ENCODE measurements at places on chromosomes 7 and 10.

DNA sequence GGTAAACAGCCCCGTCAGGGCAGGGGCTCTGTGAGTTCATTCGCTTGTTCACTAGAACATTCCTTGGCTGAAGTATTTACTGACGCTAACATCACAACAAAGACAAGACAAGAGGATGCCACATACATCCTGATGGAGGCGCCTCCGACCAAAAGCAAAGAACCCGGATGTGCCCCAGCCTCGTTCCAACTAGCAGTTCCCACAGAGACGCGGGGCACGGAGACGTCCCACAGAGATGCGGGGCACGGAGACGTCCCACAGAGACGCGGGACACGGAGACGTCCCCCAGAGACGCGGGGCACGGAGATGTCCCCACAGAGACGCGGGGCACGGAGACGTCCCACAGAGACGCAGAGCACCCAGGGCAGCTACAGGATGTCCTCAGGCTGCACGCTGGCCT lies 35.4 kb upstream of the CFAP46 start:
- no peak overlapping the region for H3K4me3 ChIP-seq
- DNase-seq = no peak
- peaks cover 63% of the 10 kb centered on the region for H3K27me3 ChIP-seq
- H3K36me3 ChIP-seq = no peaks in the 10 kb centered on the region
- H3K27ac ChIP-seq = no peak overlapping the region

- peak overlapping the region; percentile 32 for H3K4me3 ChIP-seq
- H3K27me3 ChIP-seq = no peaks in the 10 kb centered on the region
- peaks cover 19% of the 10 kb centered on the region for H3K4me1 ChIP-seq
- H3K27ac ChIP-seq = peak overlapping the region; percentile 89
- no peaks in the 10 kb centered on the region for H3K36me3 ChIP-seq
These were observed 65.3 kb downstream of the TET1 start for GRCh38 chr10:68625316-68625921.

DNA sequence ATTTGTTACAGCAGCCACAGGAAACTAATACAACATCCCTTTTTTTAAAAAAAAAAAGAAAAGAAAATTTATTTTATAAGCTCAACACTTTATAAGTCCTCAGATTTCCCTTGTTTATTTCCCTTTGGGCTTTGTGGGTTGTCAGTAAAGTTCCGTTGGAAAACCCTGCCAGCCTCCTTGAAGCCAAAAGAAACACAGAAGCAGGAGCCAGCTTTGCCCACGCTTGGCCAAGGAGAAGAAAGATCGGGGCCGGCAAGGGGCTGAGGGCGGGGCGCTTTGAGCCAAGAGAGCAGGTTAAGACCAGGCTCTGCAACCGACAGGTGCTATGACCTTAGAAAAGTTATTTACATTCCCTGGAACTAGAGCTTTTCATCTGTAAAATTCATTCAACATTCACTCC lies 72.7 kb downstream of the RGS10 start:
- no peaks in the 10 kb centered on the region for H3K27me3 ChIP-seq
- DNase-seq = no peak
- H3K4me3 ChIP-seq = no peak overlapping the region
- H3K36me3 ChIP-seq = no peaks in the 10 kb centered on the region
- H3K4me1 ChIP-seq = no peaks in the 10 kb centered on the region

DNA sequence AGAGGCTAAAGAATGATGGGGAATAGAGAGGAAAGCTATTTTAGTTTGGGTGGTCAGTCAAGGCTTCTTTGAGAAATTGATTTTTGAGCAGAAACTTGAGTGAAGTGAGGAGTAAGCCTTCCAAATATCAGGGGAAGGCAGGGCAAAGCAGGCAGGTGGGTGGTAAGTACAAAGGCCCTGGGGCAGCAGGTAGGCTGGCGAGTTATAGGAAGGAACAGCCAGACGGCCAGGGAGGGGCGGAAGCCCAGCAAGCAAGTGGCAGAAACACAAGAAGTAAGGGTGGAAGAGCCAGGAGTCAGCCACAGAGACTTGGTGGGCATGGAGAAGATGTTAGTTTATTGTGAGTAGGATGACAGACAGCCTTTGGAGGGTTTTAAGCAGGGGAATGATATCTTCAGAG lies 34.9 kb downstream of the VWA2 start:
- DNase-seq = no peak
- no peaks in the 10 kb centered on the region for H3K4me1 ChIP-seq
- H3K4me3 ChIP-seq = no peak overlapping the region
- H3K27me3 ChIP-seq = no peaks in the 10 kb centered on the region
- no peaks in the 10 kb centered on the region for H3K36me3 ChIP-seq

DNA sequence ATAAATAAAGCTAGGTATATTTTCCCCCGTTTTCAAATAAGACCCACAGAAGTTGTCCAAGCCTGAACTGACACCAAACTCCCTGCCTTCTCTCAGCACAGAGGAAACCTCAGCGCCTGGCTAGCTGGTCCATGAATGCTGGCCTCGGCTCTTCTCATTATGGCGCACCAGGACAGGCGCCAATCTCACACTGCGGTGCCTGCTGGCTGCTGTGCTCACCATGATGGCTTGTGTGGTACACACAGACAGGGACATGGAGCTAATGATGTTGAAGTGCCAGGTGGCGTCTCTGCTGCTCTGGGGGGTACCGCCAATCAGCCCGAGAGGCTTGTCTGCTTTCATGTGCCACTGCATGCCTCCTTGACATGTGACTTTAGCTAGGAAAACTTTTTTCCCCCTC lies 43.2 kb upstream of the USP6NL start:
- DNase-seq = no peak
- H3K27me3 ChIP-seq = no peaks in the 10 kb centered on the region
- H3K27ac ChIP-seq = no peak overlapping the region
- H3K4me3 ChIP-seq = no peak overlapping the region

DNA sequence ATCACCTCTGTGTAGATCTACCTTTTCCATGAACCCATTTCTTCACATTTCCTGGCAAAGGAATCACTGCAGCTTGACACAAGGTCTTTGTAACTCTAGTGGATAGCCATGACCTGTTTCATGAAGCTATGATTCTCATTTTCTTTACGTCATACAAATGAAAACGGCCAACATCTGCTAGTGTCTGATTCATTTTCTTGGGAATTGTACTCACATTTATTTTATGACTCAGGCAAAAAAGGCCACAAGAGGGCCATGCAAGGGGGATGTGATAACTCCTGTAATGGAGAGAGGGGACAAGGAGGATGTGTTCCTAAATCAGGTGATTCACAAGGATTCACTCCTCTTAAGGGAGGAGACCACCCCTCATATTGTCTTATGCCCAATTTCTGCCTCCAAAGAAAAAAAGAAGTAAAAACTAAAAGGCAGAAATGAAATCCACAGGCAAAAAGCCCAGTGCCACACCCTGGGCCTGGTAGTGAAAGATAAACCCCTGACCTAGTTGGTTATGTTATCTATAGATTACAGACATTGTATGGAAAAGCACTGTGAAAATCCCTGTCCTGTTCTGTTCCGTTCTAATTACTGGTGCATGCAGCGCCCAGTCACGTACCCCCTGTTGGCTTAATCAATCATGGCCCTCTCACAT lies 249.9 kb downstream of the IPMK start:
- H3K27me3 ChIP-seq = no peaks in the 10 kb centered on the region
- no peak for DNase-seq
- no peaks in the 10 kb centered on the region for H3K36me3 ChIP-seq
- H3K27ac ChIP-seq = no peak overlapping the region
- no peaks in the 10 kb centered on the region for H3K4me1 ChIP-seq

DNA sequence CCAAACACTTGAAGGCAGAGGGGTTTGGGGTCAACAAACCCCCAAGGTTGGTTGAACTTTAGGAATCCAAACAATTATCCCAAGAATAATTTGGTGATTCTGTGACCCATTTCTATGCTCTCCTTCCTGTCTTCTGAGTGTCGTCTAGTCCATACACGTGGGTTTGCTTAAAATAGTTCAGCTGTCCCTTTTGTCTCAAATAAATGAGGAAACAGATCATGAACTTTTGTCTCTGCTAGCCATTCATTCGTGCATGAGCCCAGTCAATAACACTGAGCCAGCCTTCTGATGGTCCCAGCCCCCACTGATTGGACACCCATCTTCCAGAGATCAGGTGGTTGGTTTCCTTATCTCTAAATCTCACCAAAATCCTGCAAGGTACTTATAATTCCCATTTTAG lies 255.4 kb downstream of the PRPF18 start:
- DNase-seq = no peak
- H3K27ac ChIP-seq = no peak overlapping the region
- H3K36me3 ChIP-seq = no peaks in the 10 kb centered on the region
- no peaks in the 10 kb centered on the region for H3K27me3 ChIP-seq
- no peak overlapping the region for H3K4me3 ChIP-seq

GRCh38 chr10:117425974-117426566 lies 50.8 kb upstream of the PDZD8 start:
- H3K4me3 ChIP-seq = no peak overlapping the region
- no peak for DNase-seq
- no peaks in the 10 kb centered on the region for H3K4me1 ChIP-seq
- no peak overlapping the region for H3K27ac ChIP-seq

DNA sequence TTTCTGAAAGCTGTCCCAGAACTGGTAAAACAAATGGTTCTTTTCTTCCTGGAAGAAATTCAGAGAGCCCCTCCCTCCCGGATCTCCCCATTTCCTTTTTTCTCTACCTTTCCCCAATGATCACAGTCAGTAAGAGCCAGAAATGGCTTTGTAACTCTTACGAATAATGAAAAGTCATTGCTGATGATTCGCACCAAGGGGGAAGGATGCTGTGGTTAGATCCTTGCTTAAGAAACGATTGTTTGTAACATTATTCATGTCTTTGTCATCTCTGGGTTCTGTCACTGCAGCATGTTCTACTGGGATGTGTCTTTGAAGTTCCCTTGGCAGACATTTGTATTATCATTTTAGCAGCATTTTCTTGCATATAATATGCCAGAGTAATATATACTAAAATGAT lies 138.9 kb downstream of the CACNB2 start:
- no peak overlapping the region for H3K4me3 ChIP-seq
- no peak overlapping the region for H3K27ac ChIP-seq
- DNase-seq = no peak
- H3K4me1 ChIP-seq = no peaks in the 10 kb centered on the region
- H3K27me3 ChIP-seq = no peaks in the 10 kb centered on the region

- H3K4me3 ChIP-seq = no peak overlapping the region
- DNase-seq = no peak
- H3K4me1 ChIP-seq = no peaks in the 10 kb centered on the region
- H3K27me3 ChIP-seq = no peaks in the 10 kb centered on the region
- peaks cover 23% of the 10 kb centered on the region for H3K36me3 ChIP-seq
These were observed 8.0 kb downstream of the RBM33 start for GRCh38 chr7:155652156-155653114.

GRCh38 chr7:106354822-106355221 lies 70.0 kb upstream of the NAMPT start:
- H3K4me3 ChIP-seq = no peak overlapping the region
- no peak for DNase-seq
- no peak overlapping the region for H3K27ac ChIP-seq
- H3K36me3 ChIP-seq = no peaks in the 10 kb centered on the region

DNA sequence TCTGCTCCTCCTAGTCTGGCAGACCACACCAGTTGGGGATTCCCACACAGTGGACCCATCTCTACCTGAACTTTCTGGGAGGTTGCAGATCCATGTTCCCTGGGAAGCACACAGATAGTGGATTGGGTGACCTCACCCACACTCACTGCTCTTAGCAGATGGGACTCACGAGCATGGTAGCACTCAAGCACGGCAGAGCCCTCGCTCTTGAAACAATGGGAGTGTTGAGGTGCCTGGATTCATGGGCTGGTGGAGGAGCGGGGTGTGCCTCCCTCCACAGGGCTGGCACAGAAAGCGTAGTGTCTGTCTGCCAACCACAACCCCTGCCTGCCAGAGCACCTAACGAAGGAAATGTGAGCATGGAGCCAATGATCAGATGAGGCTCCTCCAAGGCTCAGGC lies 568.0 kb downstream of the POM121L12 start:
- H3K27me3 ChIP-seq = no peaks in the 10 kb centered on the region
- no peak overlapping the region for H3K27ac ChIP-seq
- peaks cover 27% of the 10 kb centered on the region for H3K4me1 ChIP-seq

DNA sequence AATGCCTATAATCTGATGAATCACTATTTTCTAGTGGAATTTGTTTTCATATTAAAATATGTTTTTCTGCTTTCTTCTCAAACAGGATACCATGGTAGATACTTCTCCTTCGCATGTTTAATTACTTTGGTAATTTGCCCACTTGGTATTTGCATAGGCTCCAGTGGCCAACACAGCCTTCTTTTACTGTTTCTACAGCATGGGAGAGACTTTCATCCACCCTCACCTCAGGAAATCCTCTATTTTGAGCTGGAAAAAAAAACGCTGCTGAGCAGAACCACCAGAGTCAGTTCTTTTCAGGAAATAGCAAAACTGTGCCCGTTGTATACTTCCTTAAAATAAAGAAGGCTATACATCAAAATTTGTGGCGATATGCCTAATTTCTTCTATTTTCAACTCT lies 213.3 kb downstream of the MDFIC start:
- H3K36me3 ChIP-seq = no peaks in the 10 kb centered on the region
- DNase-seq = no peak
- no peak overlapping the region for H3K27ac ChIP-seq
- no peak overlapping the region for H3K4me3 ChIP-seq

- peaks cover 16% of the 10 kb centered on the region for H3K4me1 ChIP-seq
- no peak overlapping the region for H3K4me3 ChIP-seq
- H3K27me3 ChIP-seq = no peaks in the 10 kb centered on the region
- H3K27ac ChIP-seq = no peak overlapping the region
- H3K36me3 ChIP-seq = no peaks in the 10 kb centered on the region
These were observed 335.2 kb upstream of the C7orf33 start for GRCh38 chr7:148255333-148255732.

- no peaks in the 10 kb centered on the region for H3K36me3 ChIP-seq
- no peak overlapping the region for H3K27ac ChIP-seq
- no peak for DNase-seq
- H3K4me1 ChIP-seq = 0 out of 2 replicates have a peak, but pooled peaks cover 7% of the 10 kb centered on the region
- H3K4me3 ChIP-seq = no peak overlapping the region
These were observed 66.3 kb upstream of the IL6 start for GRCh38 chr7:22660732-22661131.

GRCh38 chr10:128055061-128055868 lies 71.0 kb downstream of the MKI67 start:
- H3K36me3 ChIP-seq = no peaks in the 10 kb centered on the region
- H3K27ac ChIP-seq = no peak overlapping the region
- H3K4me1 ChIP-seq = no peaks in the 10 kb centered on the region
- DNase-seq = no peak

DNA sequence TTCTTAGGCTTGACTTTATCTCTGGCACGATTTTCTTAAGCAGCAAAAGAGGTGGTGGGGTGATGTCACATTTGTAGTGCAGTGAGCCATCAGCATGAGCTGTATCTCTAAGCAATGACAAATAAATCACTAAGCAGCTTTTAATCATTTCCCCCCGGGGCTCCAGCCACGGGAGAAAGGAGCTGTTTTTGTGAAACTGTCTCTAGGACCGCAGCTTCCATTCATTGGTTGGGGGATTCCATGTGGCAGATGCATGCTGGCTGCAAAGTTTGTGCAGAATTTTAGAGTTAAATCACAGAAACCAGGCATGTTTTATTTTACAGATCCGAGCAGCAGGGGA lies 464 bp downstream of the KIAA1217 start:
- H3K4me3 ChIP-seq = peak overlapping the region; percentile 62
- DNase-seq = peak; percentile 27
- 0 out of 2 replicates have a peak, but pooled peaks cover 4% of the 10 kb centered on the region for H3K4me1 ChIP-seq
- H3K27ac ChIP-seq = no peak overlapping the region

GRCh38 chr10:122566632-122567031 lies 6.1 kb downstream of the DMBT1 start:
- H3K4me1 ChIP-seq = no peaks in the 10 kb centered on the region
- no peak overlapping the region for H3K4me3 ChIP-seq
- no peak overlapping the region for H3K27ac ChIP-seq
- no peaks in the 10 kb centered on the region for H3K36me3 ChIP-seq
